ENCODE measurements at places on chromosomes 16 and 17.

DNA sequence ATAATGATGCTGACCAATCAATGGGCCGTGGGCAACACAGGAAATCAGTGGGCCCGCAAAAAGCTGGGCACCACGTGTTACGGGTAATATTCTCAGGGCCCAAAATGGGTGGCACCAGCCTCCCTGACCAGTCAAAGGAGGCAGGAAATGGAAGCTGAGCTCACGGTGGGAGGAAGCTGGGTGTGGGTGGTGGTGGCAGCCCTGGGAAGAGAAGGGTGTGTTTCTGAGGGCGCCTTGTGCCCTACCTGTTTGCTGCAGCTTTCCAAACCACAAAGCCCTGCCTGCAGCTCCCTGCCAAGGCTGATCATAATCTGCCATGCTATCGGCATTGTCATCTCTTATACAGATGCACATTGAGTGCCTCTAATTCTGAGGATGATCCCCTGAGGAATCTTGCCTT is 457.9 kb downstream of the SLC39A11 start:
- no peak for DNase-seq

GRCh38 chr17:38568274-38568673 is 37.5 kb downstream of the SRCIN1 start:
- DNase-seq: no peak

DNA sequence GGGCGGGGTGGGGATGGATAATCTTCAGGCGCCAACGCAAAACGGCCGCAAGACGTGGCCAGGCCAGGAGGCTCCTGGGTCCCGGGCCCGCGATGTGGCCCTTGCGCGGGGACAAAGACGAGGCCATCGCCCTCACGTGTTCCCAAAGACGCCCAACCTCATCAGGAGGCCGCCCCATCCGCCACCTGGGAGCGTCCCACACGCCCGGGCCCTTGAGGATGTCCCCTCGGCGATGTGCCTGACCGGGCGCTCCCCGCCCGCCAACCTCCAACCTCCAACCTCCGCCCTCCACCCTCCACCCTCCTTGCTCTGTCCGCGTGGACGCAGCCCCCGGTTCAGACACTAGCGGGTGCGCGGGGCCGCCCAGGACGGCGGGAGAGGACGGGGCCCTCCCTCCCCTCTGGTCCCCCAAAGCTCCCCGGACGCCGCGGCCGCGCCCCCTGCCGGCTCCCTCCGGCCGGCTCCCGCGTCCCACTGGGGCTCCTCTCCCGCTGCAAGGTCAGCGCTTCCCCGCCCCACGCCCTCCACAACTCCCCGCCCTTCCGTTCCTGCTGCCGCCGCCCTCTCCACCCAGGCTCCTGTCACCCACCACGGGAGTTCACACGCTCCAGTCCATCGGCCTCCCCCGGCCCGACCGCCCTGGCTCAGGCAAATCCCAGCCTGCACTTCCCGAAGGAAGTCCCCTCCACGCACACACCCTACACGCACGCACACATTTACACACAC is 250.8 kb upstream of the RPL38 start:
- no peak for DNase-seq

- no peak for DNase-seq
These were observed 67.7 kb downstream of the MSI2 start for GRCh38 chr17:57324060-57324459.

DNA sequence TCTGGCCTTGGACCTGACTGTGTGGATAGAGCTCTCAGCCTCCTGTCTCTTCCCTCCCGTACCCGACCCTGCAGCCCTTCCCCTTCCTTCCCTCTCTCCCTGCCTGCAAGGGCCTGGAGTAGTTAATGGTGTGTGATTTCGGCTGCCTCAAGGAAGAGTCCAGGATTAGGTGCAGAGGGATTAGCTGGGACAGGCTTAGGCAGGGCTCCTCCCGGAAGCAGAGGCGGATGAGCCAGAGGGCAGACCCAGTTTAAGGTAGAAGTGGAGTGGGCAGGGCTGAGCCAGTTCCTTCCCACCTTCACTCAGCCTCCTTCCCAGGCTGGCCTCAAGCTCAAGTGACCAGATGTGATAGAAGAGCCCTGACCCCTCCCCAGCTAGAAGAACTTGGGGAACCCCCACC is 16.8 kb downstream of the GUCY2D start:
- DNase-seq: no peak

- DNase-seq: no peak
These were observed 101.4 kb downstream of the ITFG1 start for GRCh38 chr16:47359478-47359877.
